Activated naive CD8-positive, alpha-beta T cell treated with anti-CD3 and anti-CD28 coated beads for 36 hours (primary cell): ENCODE measurements at places on chromosomes 1 and 21. TPM values are rescaled to one million over a fixed set of nuclear protein-coding genes. Genes with fewer than 3 reads are reported as not detected.

NFYC gene
- total RNA-seq: 59.0 TPM

RUNX1 gene
- 16.6 TPM for total RNA-seq

CRYAA gene
- not detected for total RNA-seq

ZNF124 gene
- total RNA-seq: 20.7 TPM

GUCA2B gene
- not detected for total RNA-seq

CYYR1 gene
- not detected for total RNA-seq
